ENCODE measurements at places on chromosomes 3 and 15.

DNA sequence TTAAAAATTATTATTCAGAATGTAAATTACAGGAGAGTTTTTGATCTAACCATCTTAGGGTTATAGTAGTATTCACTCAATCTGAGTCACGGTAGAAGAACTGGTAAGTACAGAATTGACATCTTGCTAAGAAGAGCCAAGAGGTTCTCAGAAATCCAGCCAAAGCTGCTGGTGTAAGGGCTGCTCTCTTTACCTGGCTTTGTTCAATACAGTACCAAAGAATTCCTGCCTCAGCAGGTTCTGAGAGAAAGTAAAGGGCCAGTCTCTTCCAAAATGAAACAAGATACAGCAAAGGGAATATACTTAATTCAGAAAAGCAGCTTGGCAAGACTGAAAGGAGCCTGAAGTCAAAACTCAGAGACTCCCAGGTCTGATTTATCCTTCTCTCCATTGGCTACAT lies 193.1 kb downstream of the TNIK start:
- DNase-seq, result no peak

GRCh38 chr3:95655363-95655986 lies 1158.9 kb upstream of the EPHA6 start:
- DNase-seq, result no peak

DNA sequence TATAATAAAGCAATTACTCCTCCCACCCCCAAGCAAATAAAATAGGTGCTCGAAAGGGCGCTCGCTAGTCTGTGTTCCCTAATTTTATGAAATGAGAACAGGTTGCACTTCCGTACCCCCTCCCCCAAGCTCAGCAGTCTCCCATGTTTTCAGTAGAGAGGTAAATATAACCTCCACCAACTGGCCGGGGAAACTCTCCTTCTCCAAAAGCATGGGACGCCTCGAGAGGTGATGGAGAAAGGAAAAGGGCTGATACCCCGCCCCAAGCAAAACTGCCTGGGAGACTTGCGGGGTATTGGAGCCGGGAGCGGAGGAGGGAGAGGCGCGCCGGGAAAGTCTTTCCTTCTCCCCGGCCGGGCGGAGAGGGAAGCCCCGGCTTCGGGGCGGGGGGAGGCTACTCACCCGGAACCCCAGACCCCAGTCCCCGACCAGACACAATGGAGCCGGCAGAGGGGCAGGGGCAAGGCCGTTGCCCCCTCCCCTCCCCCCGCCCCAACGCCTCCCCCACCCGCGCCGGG lies 605 bp downstream of the DCUN1D1 start:
- DNase-seq, result no peak

GRCh38 chr15:66925721-66926120 lies 139.7 kb upstream of the SMAD3 start:
- no peak for DNase-seq

DNA sequence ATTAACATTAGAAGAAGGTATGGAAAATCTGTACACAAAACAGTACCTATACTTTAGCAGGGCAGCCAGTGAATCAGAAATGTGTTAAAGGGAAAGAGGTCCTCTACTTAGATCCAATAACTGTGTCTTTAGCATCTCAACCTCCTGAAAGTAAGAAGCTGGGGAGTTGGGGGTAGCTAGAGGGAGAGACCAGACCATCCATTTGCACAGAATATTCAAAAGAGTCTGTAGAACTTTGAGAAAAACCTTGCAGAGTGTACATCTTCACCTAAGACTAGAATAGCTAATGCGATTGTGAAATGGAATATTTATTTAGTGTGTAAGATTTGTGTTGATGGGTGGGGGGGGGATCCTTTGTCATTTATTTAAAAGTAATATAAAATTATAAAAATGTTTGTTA lies 124.8 kb downstream of the RBPMS2 start:
- no peak for DNase-seq

- no peak for DNase-seq
Measured at GRCh38 chr3:148903022-148903442, 37.9 kb downstream of the CPA3 start.

DNA sequence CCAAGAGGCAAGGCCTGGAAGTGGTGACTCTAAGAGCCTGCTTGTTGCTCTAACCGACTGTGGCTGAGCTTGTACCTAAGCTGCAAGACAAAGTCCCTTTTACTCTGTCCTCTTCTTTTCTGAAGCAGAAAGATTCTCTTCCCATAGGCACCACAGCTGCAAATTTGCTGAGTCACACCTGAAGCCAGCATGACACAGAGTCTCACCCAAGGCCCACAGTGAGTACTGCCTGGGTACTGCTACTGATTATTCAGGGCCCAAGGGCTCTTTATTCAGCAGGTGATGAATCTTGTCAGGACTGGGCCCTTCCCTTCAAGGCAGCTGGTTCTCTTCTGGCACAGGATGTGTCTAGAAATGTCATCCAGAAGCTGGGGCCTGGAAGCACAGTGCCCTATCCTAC lies 18.9 kb upstream of the TIGIT start:
- DNase-seq, result no peak

- DNase-seq, result no peak
Measured at GRCh38 chr3:158773166-158773565, 28.7 kb upstream of the MFSD1 start.

DNA sequence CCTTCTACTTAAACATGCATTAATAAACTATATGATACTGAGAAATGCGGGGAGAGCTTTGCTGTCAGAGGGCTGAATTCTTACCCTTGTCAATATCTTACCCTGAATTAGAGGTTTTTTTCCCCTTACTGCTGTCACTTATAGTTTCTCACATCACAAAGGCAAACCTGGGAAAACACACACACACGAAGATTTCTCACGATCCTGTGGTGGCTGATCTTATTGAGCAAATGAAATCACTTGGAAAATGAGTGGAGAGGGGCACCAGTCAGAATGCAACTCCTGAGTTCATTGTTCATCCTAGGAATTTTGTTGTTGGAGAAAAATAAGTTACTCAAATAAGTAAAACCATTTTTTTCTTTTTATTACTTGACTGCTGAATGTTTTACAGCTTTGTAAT lies 673.6 kb downstream of the EDEM1 start:
- DNase-seq, result no peak

GRCh38 chr3:14406766-14407165 lies 4.4 kb downstream of the SLC6A6 start:
- no peak for DNase-seq

DNA sequence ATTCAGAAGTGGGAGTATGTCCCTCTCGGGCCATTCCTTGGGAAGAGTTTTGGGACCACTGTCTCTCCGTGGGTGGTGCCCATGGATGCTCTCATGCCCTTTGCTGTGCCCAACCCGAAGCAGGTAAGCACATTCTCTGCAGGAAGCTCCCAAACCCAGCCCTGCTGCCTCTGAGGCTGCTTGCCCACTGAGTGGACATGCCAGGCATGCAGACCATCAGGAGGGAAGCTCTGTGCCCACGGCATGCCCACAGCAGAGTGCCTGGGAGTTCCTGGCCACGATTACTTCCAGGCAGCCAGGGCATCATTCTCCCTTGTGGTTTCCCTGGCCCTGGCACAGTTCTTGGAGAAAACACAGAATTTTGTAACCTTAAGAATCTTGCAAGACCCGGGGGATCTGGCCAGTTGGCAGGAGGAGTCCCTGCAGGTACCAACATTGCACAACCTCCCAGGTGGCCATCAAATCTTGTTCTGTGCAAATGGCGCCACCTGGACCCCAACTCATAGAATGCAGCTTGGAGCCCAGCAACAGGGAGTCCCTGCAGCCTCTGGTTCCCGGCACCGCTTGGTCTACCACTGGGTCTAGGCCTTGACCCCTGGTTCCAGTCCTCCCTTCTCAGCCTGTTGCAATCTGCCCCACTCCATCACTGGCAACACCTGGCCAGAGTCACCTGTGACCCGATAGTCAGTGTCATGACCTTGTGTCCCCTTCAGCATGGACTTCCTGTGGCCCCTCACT lies 20.4 kb downstream of the FAH start:
- DNase-seq, result peak; percentile 40

- no peak for DNase-seq
Measured at GRCh38 chr3:56823421-56823926, 21.7 kb upstream of the ARHGEF3 start.

Data from GDM1 (cell line).